Stomach (tissue), 19 donors: ENCODE measurements at places on chromosomes 5 and 9. TPM values are rescaled to one million over a fixed set of nuclear protein-coding genes. Genes with fewer than 3 reads are reported as not detected.
A peak's percentile ranks its signal among the peaks of the same experiment; 100 is the strongest.

Gene ZFP37
- polyA plus RNA-seq, result 0.31 TPM

Gene SLU7
- polyA plus RNA-seq, result 28.7 TPM

Gene MSX2
- 1.3 TPM for polyA plus RNA-seq

Gene CDH18
- polyA plus RNA-seq, result 0.05 TPM

Gene ANKRD34B
- polyA plus RNA-seq, result not detected

Gene PCSK5
- polyA plus RNA-seq, result 0.37 TPM

Gene MEIKIN
- not detected for polyA plus RNA-seq

Gene PRR16
- 20.9 TPM for polyA plus RNA-seq

Gene TEX48
- not detected for polyA plus RNA-seq

Gene ZFAND5
- polyA plus RNA-seq, result 83.9 TPM

Gene GAPVD1
- 4.5 TPM for polyA plus RNA-seq

Gene UGT3A2
- not detected for polyA plus RNA-seq

Gene ECM2
- 0.90 TPM for polyA plus RNA-seq

Gene DAB2
- 19.9 TPM for polyA plus RNA-seq

DNA sequence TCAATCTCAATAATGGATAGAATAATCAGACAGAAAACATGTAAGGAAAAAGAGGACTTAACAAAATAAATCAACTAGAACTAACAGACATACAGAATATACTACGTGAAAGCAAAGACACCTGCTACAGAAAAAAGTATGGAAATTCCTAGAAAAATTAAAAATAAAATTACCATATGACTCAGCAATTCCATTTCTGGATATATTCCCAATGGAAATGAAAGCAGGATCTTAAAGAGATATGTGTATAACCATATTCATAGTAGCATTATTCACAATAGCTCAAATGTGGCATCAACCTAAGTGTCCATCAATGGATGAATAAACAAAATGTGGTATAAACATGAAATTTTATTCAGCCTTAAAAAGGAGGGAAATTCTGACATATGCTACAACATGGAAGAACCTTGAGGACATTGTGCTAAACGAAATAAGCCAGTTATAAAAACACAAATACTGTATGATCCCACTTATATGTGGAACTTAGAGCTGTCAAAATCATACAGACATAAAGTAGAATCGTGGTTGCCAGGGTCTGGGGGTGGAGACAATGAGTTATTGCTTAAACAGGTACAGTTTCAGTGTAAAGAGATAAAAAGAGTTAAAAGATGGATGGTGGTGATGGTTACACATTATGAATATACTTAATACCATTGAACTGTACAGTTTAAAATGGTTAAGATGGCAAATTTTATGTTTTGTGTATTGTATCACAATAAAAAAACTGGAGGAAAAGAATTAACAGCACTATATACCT, 6.9 kb downstream of the PLAA start:
- DNase-seq, result no peak

DNA sequence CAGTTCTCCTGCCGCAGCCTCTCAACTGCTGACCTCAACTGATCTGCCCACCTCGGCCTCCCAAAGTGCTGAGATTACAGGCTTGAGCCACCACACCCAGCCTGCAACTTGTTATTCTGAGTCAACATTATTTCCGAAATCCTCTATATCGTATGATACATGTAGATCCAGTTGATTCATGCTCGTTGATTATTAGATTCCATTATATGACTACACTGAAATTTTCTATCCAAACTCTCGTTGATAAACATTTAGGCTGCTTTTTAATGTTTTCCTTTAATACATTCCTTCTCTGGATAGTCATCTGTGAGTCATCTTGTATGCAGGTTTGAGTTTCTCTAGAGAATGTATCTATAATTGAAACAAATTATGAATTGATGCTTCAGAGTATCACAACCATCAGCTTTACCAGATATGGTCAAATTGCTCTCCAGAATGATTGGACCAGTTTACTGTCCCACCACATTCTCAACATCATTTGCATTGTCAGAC, 4.1 kb downstream of the CDK7 start:
- no peak for DNase-seq

DNA sequence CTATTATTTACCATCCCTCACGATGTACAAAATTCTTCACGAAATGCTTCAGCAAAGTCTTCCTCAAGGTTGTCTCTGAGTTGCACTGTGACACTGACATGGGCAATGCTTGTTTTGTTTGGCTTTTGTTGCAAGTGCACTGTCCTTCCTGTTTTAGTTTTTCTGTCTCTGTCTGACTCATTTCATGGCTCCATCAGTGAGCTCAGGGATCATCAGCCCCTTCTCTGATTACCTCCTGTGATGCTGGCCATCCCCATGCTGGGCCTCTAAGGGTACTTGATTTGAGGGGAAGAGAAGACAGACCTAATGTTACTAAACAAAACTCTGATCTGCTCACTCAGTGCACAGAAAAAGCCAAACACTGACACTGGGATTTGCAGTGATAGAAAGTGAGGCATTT, 37.6 kb upstream of the STX17 start:
- no peak for DNase-seq

- no peak for DNase-seq
These were observed 8.6 kb downstream of the TMEM252 start for GRCh38 chr9:68532131-68532530.

DNA sequence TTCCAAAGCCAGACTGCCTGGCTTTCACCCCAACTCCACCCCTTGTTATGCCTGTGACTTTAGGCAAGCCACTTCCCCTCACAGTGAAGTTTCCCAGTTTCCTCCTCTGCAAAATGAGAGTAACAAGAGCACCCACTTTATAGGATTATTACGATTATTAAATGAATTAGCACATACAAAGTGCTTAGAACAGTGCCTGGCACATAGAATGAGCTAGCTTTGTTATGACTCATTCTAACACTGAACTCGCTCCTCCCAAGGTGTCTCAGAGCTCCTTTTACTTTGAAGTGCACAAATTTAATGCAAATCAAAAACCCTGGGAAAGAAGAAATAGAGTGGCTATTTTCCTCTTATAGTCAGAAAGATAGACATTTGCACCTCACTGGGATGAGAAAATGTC, 34.3 kb downstream of the DNAH5 start:
- no peak for DNase-seq

GRCh38 chr9:126743041-126743440, 61.8 kb upstream of the ZBTB43 start:
- DNase-seq, result no peak

GRCh38 chr5:132376694-132377641, 7.5 kb downstream of the SLC22A5 start:
- no peak for DNase-seq

DNA sequence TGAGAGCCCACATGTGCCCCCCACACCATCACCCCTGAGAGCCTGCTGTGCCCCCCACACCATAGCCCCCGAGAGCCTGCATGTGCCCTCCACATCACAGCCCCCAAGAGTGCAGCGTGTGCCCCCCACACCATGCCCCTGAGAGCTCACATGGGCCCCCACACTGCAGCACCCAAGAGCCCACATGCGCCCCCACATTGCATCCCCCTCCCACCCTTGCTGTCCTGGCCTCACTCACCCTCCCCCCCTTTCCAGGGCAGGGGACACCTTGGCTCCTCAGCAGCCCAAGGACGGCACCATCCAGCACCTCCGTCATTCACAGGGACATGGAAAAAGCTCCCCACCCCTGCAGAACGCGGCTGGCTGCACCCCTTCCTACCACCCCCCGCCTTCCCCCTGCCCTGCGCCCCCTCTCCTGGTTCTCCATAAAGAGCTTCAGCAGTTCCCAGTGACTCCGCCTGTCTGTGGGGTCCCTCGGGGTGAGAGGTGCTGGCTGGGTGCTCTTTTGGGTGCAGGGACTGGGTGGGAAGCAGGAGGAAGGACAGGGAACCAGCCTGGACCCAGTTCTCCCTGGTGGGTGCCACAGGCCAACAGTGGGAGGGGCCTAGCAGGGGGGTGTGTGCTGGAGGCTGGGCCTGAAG, 5.0 kb downstream of the LCN1 start:
- DNase-seq, result peak; percentile 21

GRCh38 chr5:151230048-151230680, 6.3 kb upstream of the CCDC69 start:
- DNase-seq, result no peak

DNA sequence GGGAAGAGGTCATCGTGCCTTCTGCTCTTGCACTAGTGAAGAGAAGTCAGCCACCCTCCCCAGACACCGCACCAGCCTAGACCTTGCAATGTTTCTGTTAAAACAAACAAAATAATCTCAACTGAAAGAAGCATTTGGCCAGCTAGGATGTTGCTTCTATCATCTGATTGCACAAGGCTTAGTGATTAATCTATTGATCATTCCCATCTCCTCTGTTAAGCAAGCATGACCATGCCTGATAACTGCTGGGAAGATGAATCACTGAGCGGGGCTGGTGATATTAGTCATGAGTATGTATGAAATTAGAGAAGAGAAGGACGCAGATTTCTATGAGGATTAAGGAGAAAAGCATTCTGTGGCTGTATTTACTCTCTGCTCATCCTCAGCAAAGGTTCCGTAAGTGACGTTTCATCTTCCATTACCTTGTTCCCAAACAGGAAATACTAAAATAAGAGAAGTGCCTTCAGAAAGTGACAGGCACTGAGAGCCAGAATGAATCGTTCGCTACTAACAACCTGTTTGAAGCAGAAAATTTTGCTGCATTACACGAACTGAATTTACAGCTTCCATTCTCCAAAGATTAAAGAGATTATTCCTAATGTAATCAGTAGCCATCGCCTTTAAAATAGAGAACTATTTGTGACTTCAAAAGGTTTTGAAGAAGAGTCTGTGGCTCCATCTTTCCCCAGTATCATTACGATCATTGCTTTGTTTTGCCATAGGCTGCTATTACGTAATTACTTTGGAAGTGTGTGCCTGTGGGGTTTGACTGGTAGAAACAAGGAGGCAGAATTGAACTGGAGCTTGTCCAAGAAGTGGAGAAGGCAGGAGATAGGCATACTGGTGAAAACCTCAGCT, 219.1 kb downstream of the MED10 start:
- no peak for DNase-seq

GRCh38 chr9:90966480-90967144, 165.0 kb downstream of the SYK start:
- no peak for DNase-seq

- DNase-seq, result peak; percentile 51
These were observed 344.9 kb downstream of the ICE1 start for GRCh38 chr5:5767286-5767928.

DNA sequence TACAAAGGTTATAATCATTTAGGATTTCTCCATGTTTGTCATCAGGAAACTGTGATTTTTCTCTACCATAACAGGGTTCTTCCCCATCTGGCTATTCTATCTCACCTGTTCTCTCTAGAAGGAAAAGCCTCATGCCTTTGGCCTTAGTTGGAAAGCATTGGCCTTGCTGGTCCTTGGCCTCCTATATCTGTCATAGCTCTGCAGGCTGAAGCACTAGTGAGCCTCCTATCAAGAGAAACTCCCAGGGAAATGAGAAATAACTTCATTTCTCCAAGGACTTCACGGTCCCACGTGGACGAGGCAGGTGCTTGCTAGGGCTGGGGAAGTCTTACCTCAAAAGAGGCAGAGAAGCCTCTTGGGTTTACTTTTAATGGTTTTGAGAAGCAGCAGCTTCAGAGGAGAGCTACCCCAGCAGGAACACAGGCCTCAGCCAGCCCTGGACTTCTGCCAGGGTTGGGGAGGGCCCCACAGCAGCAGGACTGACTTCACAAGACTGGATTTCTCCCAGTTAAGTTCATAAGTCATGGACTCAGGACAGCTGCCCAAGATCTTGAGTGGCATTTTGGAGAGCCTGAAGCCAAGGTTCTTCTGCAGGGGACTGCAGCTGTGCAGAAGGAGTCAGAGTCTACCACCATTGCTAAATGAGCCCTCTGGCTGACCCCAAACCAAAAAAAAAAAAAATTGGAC, 15.8 kb upstream of the PSAT1 start:
- DNase-seq, result peak; percentile 84

GRCh38 chr9:6368831-6369230, 40.7 kb downstream of the TPD52L3 start:
- no peak for DNase-seq

- DNase-seq, result no peak
These were observed 267.7 kb downstream of the NTRK2 start for GRCh38 chr9:84937180-84937579.

GRCh38 chr9:137269231-137269772, 8.2 kb upstream of the TOR4A start:
- peak; percentile 82 for DNase-seq

GRCh38 chr9:35675204-35675603, 1.5 kb downstream of the CA9 start:
- DNase-seq, result no peak

DNA sequence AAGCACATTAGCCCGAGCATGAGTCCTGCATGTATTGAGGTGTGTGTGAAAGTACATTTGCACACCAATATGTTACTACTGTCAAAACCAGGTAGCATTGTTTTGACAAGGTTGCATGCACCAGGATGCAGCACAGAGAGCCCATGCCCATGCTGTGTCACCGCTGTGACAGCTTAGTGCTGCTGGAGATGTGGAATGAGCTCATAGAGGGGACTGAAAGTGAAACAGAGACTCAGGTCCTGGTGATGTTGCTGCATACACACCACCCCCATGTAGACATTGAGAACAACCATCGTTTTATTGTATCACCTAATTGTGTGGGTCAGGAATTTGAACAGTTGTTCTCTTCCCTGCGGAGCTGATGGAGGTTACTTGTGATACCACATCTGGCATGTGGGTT, 53.0 kb downstream of the GADD45G start:
- DNase-seq, result no peak

DNA sequence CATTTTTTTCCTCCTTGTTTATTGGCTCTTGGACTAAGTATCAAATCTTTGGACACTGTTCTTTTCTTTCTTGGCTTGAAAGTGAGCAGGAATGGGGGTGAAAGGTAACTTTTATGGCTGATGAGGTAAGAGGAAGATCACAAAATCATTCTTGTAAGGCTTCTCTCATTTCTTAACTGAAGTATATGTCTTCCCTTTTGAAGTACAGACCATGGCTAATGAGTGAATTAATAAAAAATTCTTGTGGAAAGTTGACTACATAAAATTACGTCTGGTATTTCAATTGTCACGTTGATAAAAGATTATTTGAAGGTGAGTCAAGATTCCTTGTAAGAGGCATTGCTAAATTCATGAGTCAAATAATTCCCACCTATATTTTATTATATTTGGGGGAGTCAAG, 25.1 kb downstream of the VCAN start:
- DNase-seq, result no peak

DNA sequence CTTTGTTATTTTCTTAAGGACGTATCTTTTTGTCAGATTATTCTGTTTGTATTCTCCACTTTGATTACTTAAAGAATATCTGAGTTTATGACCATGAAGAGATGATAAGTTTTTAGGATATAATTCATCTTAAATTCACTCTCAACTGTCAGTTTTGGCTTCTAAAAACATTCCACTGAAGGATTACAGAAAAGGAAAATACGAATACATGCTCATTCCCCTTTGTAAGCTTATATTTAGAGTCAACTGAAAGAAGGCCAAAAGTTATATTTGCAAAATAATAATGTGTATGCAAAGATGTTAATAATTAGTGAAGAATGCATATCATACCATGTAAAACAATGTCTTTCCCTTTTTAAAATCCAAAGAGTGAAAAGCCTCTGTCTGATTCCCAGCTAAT, 52.5 kb downstream of the ZNF474 start:
- DNase-seq, result no peak

GRCh38 chr5:44774279-44774880, 34.4 kb upstream of the MRPS30 start:
- no peak for DNase-seq
